CD4-positive, alpha-beta T cell (primary cell): ENCODE measurements at places on chromosomes 5 and 9.

GRCh38 chr5:135064235-135064570 lies 30.2 kb upstream of the PITX1 start:
- DNase-seq, result no peak

DNA sequence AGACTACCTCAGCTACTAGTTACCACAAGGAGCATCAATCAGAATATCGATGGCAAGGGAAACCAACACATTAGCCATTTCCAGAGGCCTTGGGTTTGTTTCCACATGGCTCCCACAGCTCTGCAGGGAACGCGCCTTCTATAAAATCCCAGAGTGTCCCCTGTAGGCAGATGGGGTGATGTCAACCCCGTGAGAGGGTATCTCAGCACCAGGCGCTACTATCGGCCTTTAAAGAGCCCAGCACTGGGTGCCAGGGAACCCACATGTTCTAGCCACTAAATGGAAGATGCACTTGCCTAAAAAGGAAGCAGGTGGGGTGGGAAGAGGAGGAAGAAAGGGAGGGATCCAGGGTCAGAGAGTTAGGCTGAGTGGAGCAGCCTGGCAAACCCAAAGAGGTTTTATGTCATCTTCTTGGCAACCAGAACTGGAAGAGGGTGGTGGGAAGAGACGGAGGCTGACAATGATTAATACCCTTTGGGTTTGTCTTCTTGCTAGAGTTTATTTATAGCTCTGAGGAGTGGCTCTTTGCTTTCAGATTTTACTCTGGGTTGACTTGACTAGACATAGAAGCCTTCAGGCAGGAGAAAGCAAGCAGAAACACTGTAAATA lies 19.9 kb downstream of the MACROH2A1 start:
- DNase-seq, result no peak

DNA sequence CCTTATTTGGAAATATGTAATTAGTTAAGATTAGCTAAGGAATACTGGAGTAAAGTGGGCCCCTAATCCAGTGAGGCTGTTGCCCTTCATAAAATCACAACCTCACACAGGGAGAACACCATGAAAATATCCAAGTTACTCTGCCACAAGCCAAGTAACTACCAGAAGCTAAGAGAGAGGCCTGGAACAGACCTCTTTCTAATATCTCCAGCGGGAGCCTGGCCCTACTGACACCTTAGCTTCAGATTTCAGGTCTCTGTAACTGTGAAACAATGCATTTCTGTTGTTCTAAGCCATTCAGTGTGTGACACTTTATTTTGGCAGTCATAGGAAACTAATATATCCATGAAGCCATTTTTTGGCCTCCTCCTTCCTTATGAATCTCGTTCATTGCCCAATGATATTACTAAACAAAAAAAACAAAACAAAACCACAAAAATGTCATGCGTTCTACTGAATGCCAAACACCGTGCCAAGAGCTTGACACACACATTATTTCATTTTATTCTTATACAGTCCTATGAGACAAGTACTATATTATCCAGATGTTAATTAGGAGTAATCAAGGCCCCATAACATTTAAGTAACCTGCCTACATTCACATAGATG lies 699.0 kb downstream of the MAT2B start:
- no peak for DNase-seq

- no peak for DNase-seq
Measured at GRCh38 chr5:180395540-180396274, 42.6 kb upstream of the GFPT2 start.

GRCh38 chr9:81686614-81687520 lies 2.5 kb downstream of the TLE1 start:
- no peak for DNase-seq

GRCh38 chr9:70420441-70421271 lies 6.2 kb upstream of the KLF9 start:
- peak; percentile 30 for DNase-seq

GRCh38 chr9:100440071-100440470 lies 13.1 kb downstream of the MSANTD3 start:
- no peak for DNase-seq

DNA sequence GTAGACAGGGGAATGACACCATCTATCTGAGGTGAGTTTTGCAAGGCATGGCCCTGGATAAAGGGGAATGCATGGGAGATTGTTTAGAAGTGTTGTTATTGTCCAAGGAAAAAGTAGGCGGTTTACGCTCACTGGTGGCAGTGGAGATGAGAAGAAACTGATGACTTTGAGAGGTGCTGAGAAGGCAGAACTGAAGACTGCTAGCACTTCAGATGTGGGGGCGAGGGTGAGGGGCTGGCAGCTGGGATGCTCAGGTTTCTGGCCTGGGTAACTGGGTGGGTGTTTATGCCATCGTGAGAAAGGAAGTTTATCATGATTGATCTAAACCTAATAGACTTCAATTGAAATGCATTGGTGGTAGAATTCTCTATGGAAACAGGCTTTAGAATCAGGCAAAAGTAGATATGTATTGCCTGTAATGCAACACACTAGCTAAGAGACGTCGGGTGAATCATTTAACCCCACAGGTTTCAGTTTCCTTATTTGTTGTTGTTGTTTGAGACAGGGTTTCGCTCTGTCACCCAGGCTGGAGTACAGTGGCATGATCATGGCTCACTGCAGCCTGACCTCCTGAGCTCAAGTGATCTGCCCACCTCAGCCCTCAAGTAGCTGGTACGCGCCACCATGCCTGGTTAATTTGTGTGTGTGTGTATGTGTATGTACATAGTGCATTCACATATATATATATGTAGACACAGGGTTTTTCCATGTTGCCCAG lies 123.5 kb downstream of the SLC24A2 start:
- no peak for DNase-seq

DNA sequence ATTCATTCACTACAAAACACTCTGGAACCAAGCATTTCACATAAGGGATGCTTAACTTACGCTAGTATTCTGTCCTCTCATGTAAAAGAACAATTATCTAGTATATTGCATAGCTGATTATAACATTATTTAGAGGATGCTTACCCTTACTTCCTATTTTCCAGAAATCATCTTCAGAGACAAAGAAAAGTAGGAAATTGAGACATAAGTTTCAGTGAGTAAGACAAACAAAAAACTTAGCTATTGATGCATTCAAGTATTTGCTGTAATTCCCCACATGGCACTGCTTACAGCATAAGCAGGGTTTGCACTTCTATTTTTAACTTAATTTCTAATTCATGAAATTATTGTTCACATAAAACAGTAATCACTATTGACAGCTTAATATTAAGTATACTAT lies 104.8 kb upstream of the SREK1 start:
- no peak for DNase-seq

GRCh38 chr5:137470111-137470920 lies 28.8 kb downstream of the SPOCK1 start:
- no peak for DNase-seq

GRCh38 chr5:155052532-155052931 lies 39.0 kb downstream of the KIF4B start:
- DNase-seq, result no peak

GRCh38 chr9:92438900-92439526 lies 14.7 kb upstream of the OMD start:
- no peak for DNase-seq

- DNase-seq, result no peak
Measured at GRCh38 chr9:16594787-16595186, 275.7 kb downstream of the BNC2 start.

DNA sequence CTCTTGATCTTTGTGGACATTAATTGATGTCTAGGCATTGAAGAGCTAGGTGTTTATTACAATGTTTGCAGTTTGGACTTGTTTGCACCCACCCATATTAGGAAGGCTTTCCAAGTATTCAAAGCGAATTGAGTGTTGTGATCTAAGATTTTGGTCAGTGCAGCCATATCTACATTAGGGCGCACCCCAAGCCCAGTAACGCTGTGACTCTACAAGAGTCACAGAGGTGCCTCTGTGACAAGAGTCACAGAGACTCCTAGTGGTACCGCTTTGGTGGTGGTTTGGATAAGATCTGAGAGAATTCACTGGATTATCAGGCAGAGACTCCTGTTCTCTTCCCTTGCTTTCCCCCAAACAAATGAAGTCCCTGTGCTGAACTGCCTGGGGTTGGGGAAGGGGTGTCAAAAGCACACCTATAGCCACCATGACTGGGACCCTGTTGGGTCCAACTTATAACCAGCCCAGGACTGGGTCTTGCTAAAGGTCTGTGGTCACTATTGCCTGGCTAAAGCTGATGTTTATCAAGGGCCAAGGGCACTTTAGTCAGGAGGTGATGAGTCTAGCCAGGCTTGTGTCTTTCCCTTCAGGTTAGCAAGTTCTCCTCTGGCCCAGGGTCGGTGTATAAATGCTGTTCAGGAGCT lies 114.1 kb upstream of the RIOK2 start:
- DNase-seq, result peak; percentile 1

DNA sequence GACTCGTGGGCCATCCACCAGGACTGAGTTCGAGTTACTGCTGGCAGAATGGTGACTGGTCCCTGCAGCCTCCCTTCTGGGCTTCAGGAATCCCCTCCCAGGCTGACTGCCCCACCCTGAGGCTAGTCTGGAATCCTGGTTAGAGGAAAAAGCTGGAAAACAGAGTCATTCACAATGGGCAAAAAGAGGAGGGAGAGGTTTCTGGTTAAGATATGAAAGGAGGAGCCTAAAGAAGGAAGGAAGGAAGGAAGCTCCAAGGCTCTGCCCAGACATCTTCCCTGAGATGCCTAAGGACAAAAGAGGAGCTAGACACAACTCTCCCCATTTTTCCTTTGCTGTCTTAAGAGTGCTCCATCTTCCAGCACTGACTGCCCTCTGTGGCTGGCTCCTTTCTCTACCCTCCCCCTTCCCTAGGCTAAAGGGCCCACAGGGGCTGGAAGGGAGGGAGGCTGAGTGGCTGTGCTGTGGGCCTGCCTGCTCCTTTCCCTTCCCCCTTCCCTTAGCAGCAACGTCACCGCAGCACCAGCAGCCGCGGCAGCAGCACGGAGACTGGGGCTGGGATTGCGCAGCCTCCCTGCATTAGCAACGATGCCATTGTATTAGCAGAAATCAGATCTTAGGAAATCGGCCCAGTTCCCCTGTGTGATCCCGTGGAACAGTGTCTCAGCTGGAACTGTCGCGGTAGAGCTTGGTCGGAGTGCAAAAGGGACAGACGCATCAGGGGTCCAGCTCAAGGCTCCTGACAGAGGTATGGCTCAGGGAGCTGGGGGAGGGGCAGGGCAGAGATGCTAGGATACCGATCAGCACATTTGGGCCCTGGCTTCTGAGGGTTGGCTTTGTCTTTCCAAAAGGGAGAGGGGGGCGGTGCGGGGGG lies 48.7 kb downstream of the RUSC2 start:
- DNase-seq, result no peak

- DNase-seq, result no peak
Measured at GRCh38 chr5:104299998-104300706, 737.6 kb upstream of the NUDT12 start.

DNA sequence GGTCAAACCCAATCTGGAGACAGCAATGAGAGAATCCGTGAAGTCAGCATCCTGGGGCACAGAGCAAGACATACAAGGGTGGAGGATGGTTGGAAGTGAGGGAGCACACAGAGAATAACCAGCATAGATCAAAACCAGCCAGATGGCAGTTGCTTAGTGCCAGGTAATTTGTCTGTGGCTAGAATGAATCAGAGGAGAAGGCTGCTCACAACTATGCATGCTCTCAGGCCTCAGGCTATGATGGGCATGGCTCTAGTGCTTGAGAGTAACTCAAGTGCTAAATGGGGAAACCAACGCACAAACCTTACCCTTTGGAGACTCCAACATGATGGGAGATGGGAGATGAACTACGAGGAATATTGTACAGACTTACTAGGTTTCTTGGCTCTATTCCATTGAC lies 160.8 kb downstream of the DMRT2 start:
- no peak for DNase-seq

- DNase-seq, result no peak
Measured at GRCh38 chr5:100647461-100648230, 112.5 kb downstream of the FAM174A start.

DNA sequence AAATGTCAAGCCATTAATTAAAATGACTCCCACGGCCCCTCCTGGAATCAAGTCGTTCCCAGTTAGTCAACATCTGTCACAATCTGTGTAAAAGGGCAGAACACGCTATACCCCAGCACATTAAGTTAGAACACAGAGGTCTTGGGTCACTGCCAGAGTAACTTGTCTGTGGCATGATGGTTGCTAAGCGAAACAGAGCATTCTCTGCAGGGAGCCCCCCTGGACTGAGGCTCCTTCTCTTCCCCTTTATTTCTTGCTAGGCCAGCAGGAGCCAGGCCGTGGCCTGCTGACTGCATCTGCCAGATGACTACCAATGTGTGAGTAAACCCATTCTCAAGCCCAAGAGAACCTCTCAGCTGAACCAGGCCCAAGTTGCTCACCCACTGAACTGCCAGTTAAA lies 51.9 kb upstream of the ZBED3 start:
- DNase-seq, result no peak

- DNase-seq, result no peak
Measured at GRCh38 chr5:82422001-82422740, 144.0 kb upstream of the RPS23 start.

- DNase-seq, result no peak
Measured at GRCh38 chr9:113125386-113126035, 25.3 kb upstream of the SLC31A2 start.

DNA sequence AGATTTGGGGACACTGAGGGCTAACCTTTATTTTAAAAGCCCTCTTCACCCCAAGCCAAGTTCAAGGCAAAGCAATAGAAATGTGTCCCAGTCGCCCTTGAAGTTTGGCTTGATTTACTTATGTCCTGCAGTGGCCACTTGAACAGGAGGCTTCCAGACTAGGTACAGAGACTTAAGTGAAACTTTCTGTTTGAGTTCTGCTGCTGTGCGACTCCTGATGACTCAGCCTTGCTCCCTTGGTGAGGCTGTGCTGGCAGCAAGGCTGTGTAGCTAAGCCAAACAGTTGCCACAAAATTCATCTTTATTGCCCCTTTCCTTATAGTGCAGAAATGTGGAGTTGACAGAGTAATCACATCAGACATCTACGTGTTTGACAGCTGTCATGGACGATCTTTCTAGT lies 68.8 kb upstream of the NTRK2 start:
- DNase-seq, result no peak

GRCh38 chr5:53233645-53234405 lies 124.3 kb upstream of the MOCS2 start:
- DNase-seq, result no peak

- no peak for DNase-seq
Measured at GRCh38 chr9:113526841-113527240, 63.3 kb downstream of the RGS3 start.

DNA sequence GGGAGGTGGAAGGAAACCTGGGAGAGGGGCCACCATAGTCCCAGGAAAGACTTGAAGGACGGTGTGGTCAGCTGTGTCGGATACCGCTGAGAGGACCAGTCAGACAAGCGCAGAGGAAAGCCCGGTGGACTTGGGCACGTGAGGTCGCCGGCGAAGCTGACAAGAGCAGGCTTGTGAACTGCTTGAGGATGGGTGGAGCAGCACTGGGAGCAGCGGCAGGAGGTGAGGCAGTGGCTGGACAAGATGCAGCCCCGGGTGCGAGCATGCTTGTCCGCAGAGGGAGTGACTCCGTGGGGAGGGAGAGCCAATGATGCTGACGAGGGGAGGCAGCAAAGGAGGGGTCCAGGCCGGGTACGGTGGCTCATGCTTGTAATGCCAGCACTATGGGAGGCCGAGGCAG lies 18.3 kb upstream of the CD74 start:
- no peak for DNase-seq
